Cerebellar cortex (tissue), 1 donor: ENCODE measurements at places on chromosomes 6 and 20.

DNA sequence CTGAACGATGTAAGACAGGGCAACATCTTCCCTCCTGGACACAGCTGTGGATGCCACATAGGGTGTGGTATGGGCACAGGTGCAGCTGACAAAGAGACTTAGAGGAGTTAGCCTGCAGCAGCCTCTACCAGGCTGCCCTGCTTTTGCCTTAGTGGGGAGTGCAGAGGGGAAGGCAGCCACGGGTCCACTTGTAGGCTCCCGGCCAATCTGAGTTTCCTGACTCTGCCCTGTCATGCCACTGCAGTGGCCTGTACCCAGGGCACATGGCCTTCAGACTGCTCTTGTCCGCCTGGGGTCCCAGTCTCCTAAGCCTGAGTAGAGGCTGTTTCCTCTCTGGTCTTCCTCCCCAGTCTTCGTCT, 17.1 kb upstream of the CST9L start:
- DNase-seq: no peak

DNA sequence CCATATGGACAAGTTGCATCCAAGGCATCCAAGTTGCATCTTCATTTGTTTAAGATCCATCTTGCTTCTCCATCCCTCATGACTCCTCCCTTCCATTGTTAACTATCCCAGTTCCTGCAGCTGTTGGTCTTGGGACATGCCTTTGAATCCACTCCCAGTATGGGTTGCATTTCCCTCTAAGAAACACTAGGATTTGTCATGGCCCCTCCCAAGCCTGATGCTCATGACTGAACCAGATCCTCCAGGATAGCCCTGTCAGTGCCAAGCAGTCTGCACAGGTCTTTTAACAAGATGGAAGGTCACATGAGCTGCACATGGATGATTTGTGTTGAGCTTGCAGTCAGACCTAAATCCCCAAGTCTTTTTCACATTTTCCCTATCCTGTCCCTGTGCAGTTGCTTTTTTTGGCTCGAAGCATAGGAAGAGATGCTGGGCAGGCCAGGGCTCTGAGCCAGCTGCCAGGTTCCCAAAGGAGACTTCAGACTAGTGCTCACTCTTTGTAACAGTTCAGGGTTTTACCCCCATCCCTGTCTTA, 4.2 kb downstream of the PPP2R5D start:
- DNase-seq: no peak

DNA sequence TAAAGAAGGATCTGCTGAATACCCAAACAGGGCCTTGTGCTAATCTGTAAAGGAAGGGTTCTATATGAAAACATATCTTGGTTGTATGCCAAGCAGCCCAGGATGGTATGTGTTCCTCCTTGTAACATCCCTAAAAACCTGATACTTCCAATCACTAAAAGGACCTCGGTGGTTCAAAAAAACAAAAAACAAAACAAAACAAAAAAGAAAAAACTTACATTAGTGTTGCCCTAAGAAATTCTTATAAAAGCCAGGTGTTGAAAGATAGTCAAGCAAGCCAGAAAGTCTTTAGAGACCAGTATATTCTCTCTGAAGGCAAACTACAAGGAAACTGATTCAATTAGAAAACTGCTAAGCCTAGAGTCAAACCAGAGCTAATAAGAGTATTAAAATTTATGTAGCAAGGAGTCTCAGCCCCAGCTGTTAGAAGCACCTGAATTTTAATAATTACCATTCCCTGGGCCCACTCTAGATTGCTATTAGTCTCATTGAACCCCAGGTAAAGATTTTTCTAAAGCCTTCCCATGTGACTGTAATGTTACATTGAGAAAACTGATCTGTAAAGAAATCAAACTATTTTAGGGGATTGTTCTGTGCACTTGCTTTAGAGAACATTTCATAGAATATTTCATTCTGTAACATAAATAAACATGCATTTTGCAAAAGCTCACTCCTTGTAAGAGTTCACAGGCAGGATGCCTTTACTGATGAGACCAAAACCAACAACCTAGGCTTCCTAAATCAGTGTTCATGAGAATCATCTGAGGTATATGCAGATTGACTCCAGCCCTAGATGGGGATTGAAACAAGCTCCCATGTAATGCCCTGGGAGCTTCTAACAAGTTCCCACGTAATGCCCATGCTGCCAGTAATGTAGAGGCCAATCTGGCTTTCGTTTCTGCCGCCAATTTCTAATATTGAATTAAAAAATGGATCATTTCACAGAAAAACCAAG, 95.2 kb upstream of the BTN3A2 start:
- peak; percentile 40 for DNase-seq

- no peak for DNase-seq
Measured at GRCh38 chr6:91718198-91718597, 1131.3 kb upstream of the MAP3K7 start.

GRCh38 chr6:120363429-120363828, 970.9 kb downstream of the TBC1D32 start:
- DNase-seq: no peak

DNA sequence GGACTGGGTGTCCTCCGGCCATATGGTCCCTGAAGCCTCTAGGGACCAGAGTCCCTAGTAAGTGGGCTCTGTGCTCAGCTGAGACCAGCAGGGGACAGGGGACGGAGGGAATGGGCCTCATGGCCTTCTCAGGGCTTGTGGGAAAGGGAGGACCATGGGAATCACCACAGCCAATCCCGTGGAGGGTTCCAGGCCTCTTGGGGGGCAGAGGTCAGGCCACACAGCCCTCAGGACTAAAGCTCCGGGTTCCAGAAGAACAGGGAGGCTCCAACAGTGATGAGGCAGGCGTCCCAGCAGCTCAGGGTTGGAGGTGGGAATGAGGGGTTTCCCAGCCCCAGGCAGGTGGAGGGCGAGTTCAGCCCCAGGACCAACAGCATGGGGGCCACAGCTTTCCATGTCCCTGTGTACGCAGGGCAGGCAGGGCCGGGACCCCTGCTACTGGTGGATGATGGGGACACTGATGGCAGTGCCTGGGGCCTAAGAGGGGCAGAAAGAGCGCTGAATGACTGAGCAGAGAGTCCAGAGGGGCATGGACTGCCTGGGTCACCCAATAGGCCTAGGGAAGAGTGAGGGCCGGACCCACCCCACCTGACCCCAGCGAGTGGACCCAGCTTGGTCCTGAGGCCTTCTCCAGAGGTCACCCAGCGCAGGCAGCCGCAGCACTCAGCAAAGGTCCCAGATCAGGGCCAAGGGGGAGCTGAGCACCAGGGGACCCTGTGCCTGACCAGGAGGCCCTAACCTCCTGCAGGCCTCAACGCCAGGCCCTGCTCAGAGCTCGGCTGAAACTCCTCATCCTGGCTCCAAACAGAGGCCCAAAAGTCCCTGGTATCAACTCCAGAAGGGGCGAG, 8.8 kb downstream of the MYL9 start:
- DNase-seq: no peak

- DNase-seq: no peak
Measured at GRCh38 chr20:23658989-23659609, 21.3 kb upstream of the CST3 start.

DNA sequence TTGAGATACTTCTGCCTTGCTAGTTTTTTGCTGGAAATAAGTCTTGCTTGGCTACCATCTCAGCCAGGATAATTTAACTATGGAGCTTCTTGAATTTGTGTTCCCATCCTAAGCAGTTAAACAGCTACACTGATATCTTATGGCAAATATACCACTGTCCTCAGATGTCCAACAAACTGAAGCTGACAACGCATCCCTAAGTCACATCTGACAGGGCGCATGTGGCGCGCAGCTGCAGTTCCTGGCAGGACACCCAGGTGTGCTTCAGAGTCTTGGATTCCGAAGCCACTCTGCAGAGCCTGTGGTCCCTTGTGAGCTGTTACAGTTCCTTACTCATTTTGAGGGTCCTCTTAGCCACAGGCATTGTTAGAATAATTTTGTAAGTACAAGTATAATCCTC, 127.9 kb downstream of the WDR27 start:
- no peak for DNase-seq

DNA sequence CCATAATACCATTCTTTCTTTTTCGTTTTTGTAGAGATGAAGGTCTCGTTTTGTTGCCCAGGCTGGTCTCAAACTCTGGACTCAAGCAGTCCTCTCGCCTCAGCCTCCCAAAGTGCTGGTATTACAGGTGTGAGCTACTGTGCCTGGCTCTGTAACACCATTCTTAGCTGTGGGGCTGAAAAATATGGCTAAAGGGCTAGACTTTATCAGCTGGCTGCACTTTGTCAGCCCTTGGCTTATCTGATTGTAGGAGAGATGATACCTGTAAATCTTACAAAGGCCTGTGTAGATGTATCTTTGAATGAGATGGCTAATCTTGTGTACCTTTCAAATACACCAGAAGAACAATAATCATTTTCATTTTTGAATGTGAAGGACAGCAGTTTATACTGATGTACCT, 55.2 kb downstream of the ZFAND3 start:
- no peak for DNase-seq

DNA sequence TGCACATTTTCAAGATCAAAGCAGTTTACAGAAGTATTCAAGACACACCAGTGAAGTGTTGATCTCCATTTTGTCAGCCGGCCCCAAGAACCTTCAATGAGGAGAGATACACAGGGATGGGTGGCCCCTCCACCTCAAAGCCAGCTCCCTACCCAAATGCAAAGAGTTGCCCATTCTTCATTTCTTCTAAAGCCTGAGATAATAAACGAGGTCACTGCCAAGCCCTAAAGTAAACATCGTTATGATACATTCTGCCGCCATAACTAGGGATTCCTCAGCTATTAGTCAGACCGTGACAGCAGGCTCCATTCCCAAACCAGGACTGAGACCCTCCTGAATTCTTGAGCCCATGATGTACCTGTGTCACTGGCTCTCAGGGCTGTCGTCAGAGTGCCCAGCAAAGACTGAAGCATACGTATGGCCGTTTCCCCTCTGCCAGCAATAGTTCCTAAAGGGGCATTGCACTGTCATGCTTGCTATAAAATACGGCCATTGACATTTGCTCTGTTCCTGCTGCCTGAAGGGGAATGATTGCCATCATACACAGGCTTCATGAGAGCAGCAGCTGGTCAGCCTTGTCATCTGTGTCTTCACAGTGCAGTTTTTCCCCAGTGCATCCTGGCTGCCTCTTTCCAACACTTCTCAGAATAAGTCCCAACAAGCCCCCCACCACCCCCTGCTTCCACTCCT, 41.7 kb downstream of the ISM1 start:
- no peak for DNase-seq

DNA sequence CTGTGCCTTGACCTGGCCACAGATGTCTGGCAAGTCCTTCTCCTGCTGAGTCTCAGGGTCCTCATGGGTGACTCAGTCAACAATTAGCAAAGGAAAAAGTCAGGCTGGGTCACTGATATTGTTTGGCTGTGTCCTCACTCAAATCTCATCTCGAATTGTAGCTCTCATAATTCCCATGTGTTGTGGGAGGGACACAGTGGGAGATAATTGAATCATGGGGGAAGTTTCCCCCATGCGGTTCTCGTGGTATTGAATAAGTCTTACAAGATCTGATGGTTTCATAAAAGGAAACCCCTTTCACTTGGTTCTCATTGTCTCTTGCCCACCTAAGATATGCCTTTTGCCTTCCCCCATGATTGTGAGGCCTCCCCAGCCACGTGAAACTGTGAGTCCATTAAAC, 45.7 kb downstream of the PREX1 start:
- no peak for DNase-seq

- DNase-seq: no peak
Measured at GRCh38 chr20:21099751-21100577, 6.2 kb downstream of the LINC00237 start.

GRCh38 chr6:89510393-89510792, 77.4 kb downstream of the ANKRD6 start:
- DNase-seq: no peak

- peak; percentile 67 for DNase-seq
Measured at GRCh38 chr20:20173254-20173653, 120.9 kb downstream of the CFAP61 start.

DNA sequence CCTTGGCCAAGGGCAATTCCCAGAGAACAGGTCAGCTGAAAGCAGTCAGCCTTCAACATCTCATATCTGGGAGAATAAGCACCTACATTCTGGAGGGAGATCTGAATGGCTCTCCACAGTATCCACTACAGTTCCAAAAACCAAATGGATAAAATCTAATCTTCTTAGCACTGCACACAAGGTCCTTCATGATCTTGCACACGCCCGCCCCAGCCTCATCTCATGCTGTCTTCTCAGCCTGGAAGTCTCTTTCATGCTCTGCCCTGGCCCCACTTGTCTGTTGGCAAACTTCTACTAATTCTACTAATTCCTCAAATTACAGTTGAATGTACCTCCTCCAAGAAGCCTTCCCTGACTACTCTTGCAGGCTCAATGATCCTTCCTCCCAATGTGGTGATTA, 1.8 kb upstream of the TTBK1 start:
- DNase-seq: no peak

- no peak for DNase-seq
Measured at GRCh38 chr6:8383584-8383983, 51.8 kb downstream of the SLC35B3 start.

- DNase-seq: no peak
Measured at GRCh38 chr6:111625461-111626391, 20.0 kb upstream of the TRAF3IP2 start.

DNA sequence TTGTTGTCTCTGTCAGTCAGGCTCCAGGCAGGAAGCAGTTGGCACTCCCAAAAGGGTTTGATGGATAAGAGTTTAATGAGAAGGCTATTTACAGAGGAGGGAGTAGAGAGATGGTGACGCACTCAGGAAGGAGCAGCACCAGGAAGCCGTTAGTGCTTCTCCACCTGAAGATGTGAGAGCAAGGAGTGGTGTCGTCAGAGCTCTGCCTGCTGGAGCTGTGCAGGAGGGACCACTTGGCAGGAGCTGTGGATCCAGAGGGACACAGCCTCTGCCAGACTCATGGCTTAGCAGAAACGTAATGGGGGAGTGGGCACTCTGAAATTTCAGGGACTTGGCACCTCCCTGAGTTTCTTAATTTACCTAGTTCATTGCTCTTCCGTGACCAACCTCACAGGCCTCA, 16.8 kb downstream of the DAAM2 start:
- DNase-seq: no peak

GRCh38 chr6:34056305-34057108, 89.4 kb downstream of the GRM4 start:
- DNase-seq: no peak

DNA sequence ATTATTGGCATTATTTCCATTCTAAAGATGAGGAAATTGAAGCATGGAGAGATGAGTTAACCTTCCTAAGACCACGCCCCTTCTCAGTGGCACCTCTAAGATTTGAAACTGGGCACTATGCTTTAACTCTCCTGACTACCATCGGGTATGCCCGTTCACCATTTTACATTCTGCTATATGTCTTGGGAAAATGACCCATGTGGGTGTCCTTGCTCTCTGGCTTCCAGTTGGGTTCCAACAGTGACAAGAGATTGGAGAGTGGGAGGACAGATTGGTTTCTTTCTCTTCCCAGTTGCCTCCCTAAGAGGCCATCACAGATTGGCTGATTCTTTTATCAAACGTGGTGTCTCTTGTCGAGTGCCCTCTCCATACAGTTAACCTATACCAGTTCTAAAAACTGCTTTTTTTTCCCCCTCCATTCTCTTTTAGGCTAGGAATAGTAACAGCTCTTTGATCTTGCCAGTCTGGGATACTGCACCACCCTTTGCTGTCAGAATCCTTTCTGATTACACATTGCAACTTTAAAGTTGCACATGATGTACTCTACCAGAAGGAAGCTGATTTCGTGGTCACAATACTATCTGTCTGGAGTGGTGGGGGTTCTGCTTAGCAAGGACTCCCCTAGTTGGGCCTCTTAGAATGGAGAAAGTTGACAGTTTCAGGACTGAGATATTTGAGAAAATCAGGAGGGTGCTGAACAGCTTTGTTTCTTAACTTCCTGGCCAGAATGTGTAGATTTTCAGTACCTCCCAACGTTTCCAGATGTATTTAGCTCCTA, 88.0 kb upstream of the ELOVL5 start:
- no peak for DNase-seq
